ENCODE measurements at places on chromosomes 7 and 10.
A peak's percentile ranks its signal among the peaks of the same experiment; 100 is the strongest.

DNA sequence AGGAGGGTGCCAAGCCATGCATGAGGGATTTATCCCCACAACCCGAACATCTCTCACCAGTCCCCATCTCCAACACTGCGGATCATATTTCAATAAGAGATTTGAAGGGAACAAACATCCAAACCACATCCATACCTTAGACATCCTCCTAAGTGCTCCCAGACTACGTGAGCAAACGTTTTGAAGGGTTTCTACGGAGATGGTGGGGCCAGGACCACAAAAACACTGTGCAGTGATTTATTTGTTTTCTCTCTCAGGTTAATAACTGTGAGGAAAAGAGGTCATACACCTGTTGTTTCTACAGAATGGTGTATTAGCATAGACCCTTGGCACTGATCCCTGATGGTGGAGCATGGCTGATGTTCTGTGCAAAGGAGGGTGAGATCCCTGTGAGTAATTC is 277.8 kb downstream of the FRMD4A start:
- DNase-seq = no peak

DNA sequence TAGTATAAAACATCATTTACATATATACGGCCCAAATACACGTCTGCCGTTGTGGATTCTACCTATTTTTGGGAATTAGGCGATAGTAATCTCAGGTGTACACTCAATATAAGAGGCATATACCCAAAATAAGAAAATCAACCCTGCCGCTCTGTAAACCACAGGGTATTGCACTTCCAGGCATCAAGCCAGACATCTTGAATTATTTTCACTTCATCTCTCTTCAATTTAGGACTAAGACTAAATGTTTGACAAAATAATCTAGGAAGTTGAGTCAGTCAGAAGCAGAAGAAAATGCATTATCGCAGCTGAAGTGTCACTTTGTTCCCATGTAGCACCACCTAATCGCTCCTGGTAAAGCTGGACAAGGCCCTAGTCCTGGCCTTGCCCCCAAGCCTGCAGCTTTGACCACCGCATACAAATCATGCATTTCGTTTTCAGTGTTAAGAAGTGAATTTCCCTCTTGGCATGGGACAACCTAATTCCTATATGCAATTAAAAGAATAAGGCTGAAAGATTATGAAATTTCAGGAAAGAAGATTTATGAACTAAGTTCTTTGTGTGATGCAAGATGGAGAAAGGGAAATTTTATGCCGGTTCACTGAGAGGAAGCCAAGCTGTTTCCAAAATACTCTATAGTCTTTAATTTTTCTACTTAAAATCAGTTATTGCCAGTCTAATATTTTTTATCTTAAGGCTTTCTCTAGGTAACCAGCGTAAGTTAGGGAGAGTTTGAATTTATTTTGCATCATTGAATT is 26.0 kb downstream of the CABCOCO1 start:
- DNase-seq = no peak

DNA sequence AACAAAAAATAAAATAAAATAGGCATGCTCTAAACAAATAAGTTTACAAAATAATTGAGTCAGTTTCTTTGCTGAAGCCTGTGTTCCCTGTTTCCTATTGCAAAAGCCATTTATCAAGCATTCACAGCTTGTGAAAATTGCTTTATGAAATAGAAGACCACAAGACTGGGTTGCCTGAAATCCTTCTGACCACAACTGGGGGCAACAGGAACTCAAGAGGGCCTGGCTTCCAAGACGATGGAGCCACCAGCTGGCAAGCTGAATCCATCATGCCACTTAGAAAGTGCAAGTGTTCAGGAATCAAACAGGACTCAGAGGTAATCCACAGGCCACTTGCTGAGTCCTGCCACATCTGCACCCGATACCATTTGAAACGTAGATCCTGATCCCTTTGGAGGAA is 752 bp upstream of the ABCA13 start:
- DNase-seq = no peak

- DNase-seq = no peak
These were observed 11.9 kb downstream of the ZNF804B start for GRCh38 chr7:88771417-88771816.

DNA sequence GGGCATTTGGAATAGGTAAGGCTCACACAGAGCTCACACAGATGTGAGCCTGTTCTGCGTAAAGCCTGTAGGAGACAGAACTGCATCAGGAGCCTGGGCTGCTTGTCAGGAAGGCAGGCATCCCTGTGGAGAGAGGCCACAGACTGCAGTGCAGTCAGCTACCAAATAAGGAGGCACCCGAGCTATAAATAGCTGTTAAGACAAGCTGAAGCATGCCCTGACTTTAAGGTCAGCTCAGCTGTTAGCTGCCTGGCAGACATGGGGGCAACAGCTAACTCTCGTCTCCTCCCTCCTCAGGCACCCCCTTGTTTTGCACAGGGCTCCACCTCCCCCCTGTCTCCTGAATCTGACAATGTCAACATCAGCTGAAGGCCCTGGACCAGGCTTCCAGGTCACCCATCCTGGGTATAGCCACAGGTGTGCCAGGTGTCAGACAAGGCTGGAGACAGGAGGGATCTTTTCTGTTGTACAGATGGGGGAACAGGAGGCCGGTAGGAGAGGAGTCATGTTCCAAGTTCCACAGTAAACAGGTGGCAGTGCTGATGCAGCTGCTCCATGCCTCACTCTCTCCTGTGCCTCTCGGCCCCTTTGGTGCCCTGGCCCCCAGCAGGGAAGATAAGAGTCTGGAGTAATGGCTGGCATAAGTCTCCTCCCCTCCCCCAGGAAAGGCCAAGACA is 27.6 kb upstream of the MKRN1 start:
- DNase-seq = no peak

GRCh38 chr7:29177963-29178600 is 16.5 kb upstream of the CHN2 start:
- no peak for DNase-seq

GRCh38 chr10:68550747-68551411 is 9.3 kb upstream of the TET1 start:
- DNase-seq = no peak

GRCh38 chr7:141342621-141343408 is 208.4 kb upstream of the AGK start:
- no peak for DNase-seq

DNA sequence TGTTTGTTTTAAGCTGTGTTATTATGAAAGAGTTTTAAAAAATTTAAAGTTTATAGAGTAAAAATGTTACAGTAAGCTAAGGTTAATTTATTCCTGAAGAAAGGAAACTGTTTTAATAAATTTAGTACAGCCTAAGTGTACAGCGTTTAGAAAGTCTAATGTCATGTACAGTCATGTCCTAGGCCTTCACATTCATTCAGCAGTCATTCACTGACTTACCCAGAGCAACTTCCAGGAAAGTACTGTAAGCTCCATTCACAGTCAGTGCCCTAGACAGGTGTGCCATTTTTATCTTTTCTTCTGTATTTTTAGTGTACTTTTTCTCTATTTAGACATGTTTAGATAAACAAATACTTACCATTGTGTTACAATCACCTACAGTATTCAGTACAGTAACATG is 126.8 kb downstream of the TPK1 start:
- no peak for DNase-seq

GRCh38 chr10:132419538-132420468 is 22.8 kb downstream of the PWWP2B start:
- no peak for DNase-seq

- DNase-seq = no peak
These were observed 27.9 kb downstream of the SCART1 start for GRCh38 chr10:133481657-133482056.

- no peak for DNase-seq
These were observed 78.9 kb downstream of the PRPF18 start for GRCh38 chr10:13665516-13666262.

- no peak for DNase-seq
These were observed 102.8 kb downstream of the PRKG1 start for GRCh38 chr10:51176976-51177695.

- no peak for DNase-seq
These were observed 159.8 kb downstream of the DIP2C start for GRCh38 chr10:529468-530230.

DNA sequence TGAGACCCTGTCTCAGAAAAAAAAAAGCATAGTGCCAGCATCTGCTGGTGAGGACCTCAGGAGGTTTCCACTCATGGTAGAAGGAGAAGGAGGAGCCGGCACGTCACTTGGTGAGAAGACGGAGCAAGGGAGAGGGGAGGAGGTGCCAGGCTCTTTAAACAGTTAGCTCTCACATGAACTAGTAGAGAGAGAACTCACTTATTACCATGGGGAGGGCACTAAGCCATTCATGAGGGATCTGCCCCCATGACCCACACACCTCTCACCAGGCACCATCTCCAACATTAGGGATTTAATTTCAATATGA is 62.9 kb upstream of the VKORC1L1 start:
- DNase-seq = no peak

DNA sequence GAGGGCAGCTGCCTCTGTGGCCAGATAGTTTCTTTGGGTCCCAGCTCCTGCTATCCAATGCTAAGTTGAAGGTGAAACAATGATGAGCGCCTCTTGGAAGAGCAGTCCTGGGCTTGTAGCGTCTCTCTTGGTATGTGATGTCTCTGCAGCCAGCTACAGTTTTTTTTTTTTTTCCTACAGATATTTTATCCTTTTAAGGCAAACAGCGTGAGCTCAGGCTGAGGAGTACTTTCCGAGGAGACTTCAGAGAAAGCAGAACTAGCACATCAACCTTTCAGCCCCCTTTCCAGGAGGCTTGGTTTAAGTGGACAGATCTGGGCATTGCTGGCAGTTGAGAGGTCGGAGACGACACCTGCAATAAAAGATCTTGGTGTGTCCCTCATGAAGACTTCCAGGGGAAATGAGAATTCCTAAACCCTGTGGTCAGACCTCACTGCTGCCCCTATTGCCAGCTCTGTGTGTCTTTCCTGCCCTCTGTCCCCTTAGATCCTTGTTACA is 9.1 kb downstream of the PRKG1 start:
- no peak for DNase-seq

GRCh38 chr7:45687185-45687560 is 113.0 kb downstream of the ADCY1 start:
- no peak for DNase-seq

- no peak for DNase-seq
These were observed 260.0 kb downstream of the MAD1L1 start for GRCh38 chr7:1972744-1973143.

DNA sequence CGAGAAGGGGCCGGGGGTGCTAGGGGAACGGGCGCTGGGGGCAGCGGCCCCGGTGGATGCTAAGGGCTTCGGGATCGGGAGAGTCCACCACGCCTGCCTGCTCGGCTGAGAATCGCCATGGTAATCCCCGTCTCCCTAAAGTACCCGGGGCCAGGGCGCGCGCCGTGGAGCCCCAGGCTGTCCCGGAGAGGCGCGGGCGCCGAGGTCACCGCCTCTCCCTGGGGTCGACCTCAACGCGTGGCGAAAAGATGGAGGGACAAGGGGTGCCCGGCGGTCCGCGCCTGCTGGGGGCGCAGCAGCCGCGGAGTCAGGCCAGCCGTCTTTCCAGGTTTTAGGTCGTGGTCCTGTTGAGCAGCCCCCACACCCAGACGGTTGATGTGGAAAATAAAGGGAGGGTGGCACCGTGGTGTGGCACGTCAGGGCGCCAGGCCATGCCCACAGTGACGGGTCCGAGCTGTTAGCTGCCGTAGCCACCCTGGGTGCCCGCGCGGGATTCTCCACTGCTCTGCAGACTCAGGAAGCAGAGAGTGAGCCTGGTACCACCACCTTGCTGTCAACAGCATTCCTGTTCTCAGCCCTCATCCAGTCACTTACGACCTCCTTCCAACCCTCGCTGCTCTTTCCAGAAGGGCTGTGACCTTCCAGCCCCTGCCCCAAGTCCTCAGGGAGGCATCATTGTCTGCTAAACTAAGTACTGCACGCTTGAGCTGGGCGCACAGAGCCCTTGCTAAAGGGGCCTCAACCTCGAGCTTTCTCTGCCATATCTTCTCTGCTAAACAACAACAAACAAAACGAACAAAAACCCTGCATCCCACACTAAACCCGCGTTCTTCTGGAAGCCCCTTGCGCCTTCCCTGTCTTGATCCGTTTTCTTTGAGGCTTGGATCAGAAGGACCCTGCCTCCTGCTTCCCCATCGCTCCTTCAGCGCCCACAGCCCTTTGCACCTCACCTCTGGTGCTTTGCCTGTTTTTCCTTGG is 666 bp downstream of the SMKR1 start:
- no peak for DNase-seq

DNA sequence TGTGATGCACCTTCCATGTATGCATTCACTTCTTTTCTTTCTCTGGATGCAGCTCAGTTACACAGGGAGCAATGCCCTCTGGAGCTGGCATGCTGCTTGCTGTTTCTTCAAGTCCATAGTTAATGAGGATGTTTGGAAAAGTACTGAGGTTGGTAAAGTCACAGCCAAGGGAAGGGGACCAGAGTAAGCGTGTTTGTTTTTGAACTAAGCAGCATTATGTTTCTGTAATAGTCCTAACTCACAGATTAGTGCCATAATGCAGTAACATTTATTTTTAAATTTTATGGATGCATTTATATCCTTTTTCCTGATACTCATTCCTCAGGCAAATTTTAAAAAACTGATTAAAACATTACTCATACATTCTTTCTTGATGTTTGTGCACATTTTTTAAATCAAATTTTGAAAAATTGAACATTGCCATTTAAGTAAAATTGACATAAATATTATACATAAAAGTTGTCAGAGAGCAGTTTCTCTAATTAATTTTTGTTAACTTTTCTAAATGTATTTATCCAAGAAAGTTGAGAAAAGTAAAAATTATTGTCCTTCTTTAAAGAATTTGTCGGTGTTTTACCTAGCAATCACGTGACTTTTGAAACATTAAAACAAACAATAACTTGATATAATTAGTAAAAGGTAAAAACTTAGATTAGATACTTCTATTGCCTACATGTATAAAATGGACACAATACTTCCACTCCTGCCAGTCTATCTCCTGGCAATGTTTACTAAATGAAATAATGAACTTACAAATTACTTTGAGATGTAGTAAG is 659.6 kb upstream of the ANKRD30A start:
- DNase-seq = no peak

DNA sequence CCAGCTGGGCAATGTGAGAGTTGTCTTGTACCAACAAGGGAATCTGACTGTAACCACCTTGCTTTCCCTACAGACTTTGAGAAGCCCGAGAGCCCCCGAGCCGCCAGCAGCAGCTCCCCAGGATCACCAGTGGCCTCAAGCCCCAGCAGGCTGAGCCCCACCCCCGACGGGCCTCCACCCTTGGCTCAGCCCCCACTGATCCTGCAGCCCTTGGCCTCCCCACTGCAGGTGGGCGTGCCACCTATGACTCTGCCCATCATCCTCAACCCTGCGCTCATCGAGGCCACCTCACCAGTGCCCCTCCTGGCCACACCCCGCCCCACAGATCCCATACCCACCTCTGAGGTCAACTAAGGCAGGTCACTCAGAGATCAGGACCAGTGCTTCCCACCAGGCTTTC is 13.5 kb upstream of the NFKB2 start:
- DNase-seq = no peak

DNA sequence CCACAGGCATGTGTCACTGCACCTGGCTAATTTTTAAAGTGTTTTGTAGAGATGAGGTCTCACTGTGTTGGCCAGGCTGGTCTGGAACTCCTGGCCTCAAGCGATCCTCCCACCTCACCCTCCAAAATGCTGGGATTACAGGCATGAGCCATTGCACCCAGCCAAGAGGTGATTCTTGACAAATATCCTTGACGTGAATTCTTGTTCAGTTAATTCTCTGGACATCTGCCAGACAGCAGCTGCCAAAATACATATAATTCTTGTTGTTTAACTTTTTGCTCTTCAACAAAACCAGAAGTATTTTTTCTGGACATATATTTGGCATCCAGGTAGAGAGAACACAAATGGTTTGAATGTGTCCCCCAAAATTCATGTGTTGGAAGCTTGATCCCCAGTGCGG is 3.2 kb downstream of the ACADSB start:
- no peak for DNase-seq

GRCh38 chr7:100874577-100875355 is at the start of gene SRRT:
SRRT (plus strand) TSS chr7:100875103; CDS start chr7:100875591, 488 bp downstream.
- peak; percentile 96 for DNase-seq
